ENCODE measurements at places on chromosomes 2 and 18. TPM values are rescaled to one million over a fixed set of nuclear protein-coding genes. Genes with fewer than 3 reads are reported as not detected.

Gene DSG4
- 0.31 TPM for total RNA-seq

Gene SLC16A14
- 2.8 TPM for total RNA-seq

Gene YPEL5
- total RNA-seq, result 181 TPM

Gene C2orf76
- total RNA-seq, result 12.8 TPM

Gene ANKRD44
- 14.5 TPM for total RNA-seq

Gene SGPP2
- 3.0 TPM for total RNA-seq

Gene RFTN2
- 25.0 TPM for total RNA-seq

Gene SLC25A52
- total RNA-seq, result 5.7 TPM

Gene NXPH2
- not detected for total RNA-seq

Gene ABCB11
- 4.6 TPM for total RNA-seq

Gene MYO7B
- total RNA-seq, result 3.6 TPM

Gene MYOM1
- 19.9 TPM for total RNA-seq

Gene CABLES1
- 12.0 TPM for total RNA-seq

Gene TCF7L1
- total RNA-seq, result 6.7 TPM

Gene CYP1B1
- total RNA-seq, result 36.9 TPM

Gene SCN7A
- 13.8 TPM for total RNA-seq

Gene OXER1
- total RNA-seq, result 2.0 TPM

Gene AFF3
- 27.1 TPM for total RNA-seq

Gene SKOR2
- total RNA-seq, result 0.43 TPM

Gene ANKRD29
- total RNA-seq, result 17.5 TPM

Gene UNC80
- total RNA-seq, result 46.1 TPM

Gene RSAD2
- total RNA-seq, result 5.5 TPM

Gene VAMP5
- total RNA-seq, result 17.5 TPM

Gene ANKRD30B
- total RNA-seq, result 42.0 TPM

Gene SCN3A
- 3.7 TPM for total RNA-seq

Gene TLX2
- total RNA-seq, result 4.5 TPM

Gene FBXO48
- 2.4 TPM for total RNA-seq

Gene PNPT1
- 20.0 TPM for total RNA-seq

Gene SLC4A5
- total RNA-seq, result 188 TPM

Gene CLEC4F
- 0.31 TPM for total RNA-seq
